ENCODE measurements at places on chromosomes 13 and 19.

GRCh38 chr19:29645491-29645867 is 19.8 kb upstream of the PLEKHF1 start:
- no peak for DNase-seq

DNA sequence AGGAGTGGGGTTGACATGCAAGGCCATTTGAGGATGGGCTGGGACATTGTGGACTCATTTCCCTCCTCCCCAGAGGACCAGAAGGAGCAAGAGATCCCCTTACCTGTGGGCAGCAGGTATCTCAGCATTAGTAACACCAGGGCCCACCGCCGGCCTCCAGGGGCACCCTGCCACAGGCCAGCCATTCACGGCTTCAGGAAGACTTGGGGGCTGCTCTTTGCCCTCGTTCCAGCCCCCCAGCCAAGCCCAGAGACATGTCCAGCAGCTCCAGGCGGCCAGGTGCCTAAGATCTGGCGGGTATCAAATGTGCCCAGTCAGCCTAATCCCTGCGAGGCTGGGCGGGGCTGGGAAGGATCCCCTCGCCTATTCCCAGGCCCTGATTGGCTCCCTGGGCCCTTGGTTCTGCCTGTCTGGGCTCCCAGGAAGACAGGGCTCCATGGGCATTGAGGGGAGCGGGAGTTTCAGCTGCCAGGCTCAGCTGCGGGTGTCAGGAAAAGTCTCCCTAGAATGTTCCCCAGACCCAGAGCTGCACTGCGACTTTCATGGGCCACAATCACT is 21.3 kb upstream of the OR1M1 start:
- no peak for DNase-seq

DNA sequence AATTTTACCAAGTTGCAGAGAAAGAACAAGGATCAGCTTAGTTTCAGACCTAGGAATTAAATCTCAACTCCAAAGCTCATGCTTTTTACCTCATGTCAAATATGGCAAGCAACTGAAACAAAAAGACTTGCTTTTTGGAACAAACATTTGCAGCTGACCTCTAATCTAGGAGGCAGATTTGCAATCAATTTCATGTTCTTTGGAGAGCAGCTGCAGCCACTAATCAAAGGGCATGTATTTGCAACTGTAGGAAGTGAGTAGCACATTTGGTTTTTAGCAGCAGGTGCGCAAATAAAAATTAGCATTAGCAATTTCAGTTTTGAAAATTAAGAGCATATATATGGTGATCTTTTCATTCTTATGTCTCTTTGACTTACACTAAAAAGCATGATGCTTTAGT is 459.3 kb upstream of the SLC10A2 start:
- no peak for DNase-seq

GRCh38 chr19:5628919-5629481 is 6.1 kb downstream of the SAFB start:
- no peak for DNase-seq

GRCh38 chr19:9751446-9751845 is 17.1 kb downstream of the ZNF846 start:
- no peak for DNase-seq

- DNase-seq: no peak
Measured at GRCh38 chr19:9323919-9324583, at the start of gene ZNF559. ZNF559 (plus strand) TSS chr19:9324179; CDS start chr19:9338550, 14,371 bp downstream.

- DNase-seq: peak; percentile 9
Measured at GRCh38 chr13:39676315-39676876, 20.9 kb downstream of the COG6 start.

DNA sequence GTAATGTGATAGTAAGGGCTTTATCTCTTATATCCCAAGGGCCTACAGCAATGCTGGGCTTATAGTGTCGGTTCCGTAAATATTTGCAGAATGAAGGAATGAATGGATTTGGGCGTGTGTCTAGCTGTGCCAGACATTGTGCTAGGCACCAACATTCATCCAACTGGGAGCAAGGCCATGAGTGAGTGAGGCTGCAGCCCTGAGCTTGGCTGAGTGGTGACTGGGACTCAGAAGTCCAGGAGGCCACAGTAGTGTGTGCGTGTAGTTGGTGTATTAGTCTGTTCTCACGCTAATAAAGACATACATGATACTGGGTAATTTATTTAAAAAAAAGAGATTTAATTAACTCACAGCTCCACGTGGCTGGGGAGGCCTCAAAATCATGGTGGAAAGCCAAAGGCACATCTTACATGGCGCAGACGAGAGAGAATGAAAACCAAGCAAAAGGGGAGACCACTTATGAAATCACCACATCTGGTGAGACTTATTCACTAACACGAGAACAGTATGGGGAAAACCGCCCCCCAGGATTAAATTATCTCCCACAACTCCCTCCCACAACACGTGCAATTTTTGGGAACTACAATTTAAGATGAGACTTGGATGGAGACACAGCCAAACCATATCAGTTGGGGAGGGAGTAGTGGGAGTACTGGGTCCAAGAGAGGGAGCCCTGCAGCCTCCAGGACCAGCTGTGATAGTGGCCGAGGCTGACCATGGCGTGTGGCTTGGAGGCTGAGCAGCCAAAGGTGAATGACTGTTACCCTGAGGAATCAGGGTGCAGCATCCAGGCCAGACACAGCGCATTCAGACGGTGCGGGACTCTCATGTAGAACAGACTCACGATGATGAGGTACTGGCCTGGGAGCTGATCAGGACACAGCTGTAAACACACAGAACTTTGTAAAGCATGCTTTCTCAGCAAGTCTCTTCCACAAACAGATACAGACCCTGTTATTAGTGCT is 104.6 kb downstream of the TEX26 start:
- no peak for DNase-seq

GRCh38 chr19:11361771-11362731 is 6.8 kb downstream of the PLPPR2 start:
- no peak for DNase-seq

DNA sequence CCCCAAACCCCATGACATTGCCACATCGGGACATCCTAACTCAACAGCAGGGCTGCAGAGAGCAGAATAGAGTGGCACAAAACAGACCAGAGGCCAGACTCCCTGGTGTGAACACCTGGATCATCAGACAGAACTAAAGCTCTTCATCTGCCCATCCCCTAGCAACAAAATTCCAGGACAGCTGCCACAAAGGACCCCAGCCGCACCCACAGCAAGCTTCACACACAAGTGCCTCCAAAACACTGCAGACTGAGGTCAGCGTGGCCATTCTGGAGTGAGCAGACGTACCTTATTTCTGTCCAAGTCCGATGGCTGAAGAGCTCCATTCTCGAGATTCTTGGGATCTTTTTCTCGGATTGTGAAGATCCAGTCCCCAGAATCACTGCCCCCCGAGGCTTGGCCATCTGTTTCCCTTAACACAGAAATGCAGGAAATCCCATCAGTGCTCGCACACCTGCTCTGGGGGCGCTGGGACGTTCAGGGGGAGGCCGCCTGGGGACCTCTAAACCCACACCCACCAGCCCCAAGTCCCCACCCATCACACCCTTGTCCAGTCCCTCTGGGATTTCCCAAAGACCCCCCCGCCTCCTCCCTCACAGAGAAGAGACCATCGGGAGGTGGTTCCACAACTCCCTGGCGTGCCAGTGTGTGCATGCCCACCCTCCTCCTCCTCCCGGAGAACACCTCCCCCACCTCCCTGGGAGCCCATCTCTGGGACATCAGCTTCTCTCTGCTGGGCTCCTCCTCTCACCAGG is 115.2 kb downstream of the STK24 start:
- DNase-seq: no peak

DNA sequence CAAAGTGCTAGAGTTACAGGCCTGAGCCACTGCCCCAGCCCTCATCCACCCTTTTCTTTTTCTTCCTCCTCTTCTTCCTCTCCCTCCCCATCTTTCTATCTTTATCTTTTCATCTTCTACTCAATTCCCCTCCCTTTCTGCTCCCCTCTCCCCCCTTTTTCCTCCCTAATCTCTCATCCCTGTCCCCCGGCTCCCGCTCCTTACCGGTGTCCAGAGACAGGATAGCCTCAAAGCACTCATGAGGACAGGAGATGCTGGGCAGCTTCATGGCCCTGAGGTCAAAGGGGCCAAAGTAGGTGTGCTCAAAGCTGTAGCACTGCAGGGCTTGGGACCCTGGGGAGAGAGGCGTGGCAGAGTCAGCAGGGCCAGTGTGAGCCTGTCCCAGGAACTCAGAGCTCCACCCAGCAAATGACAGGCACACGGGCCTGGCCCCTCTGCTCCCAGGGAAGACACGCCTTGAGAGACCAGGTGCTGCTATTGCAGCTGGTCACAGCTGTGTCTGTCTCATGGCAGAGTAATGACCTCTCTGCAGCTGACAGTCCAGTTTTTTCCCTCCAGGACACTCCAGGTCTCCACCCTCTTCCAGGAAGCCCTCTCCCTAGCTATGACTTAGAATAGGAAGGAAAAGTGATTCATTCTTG is 2.6 kb downstream of the LYPD5 start:
- DNase-seq: no peak

GRCh38 chr13:75798353-75799255 is 162.5 kb downstream of the LMO7 start:
- DNase-seq: no peak

GRCh38 chr13:40484101-40484800 is 182.2 kb downstream of the FOXO1 start:
- no peak for DNase-seq

GRCh38 chr13:34521171-34521570 is 420.9 kb upstream of the NBEA start:
- DNase-seq: no peak

DNA sequence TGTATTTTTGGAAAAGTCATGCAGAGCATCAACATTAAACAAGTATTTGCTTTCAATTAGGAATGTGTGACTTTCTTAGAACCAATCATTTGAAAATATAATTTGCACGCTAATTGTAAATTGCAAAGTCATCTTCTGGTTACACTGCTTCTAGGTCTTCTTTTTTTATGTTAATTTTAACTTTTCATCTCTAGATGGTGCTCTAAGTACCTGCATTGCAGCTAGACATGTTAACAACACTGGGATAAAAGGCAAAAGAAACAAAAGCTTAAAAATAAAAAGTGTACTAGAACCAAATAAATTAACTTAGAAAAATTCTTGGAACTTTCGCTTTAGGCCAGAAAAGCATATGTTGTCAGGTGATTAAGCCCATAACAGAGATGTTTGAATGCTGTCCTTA is 2758.2 kb downstream of the PCDH9 start:
- DNase-seq: no peak

- no peak for DNase-seq
Measured at GRCh38 chr19:11291415-11291814, 4.5 kb upstream of the TSPAN16 start.

- no peak for DNase-seq
Measured at GRCh38 chr13:33838647-33839046, 20.7 kb downstream of the RFC3 start.

- DNase-seq: no peak
Measured at GRCh38 chr19:36051637-36052036, 2.4 kb downstream of the THAP8 start.

- no peak for DNase-seq
Measured at GRCh38 chr13:21009036-21009435, 52.4 kb downstream of the LATS2 start.

GRCh38 chr13:52454459-52454819 is 839 bp upstream of the CKAP2 start:
- DNase-seq: no peak

- DNase-seq: peak; percentile 25
Measured at GRCh38 chr19:44576843-44577565, 36.4 kb upstream of the IGSF23 start.

Data from iPS DF 6.9 (cell line).